ENCODE measurements at places on chromosomes 6 and 20. TPM values are rescaled to one million over a fixed set of nuclear protein-coding genes. Genes with fewer than 3 reads are reported as not detected.

The CTSZ gene
- total RNA-seq: 136 TPM

The CCM2L gene
- total RNA-seq: not detected

The OR2H2 gene
- not detected for total RNA-seq

The ARMH2 gene
- total RNA-seq: not detected

The EEF1E1 gene
- total RNA-seq: 46.0 TPM

The PPP1R14C gene
- total RNA-seq: 0.29 TPM

The PRPH2 gene
- total RNA-seq: 4.2 TPM

The EYS gene
- 0.50 TPM for total RNA-seq

The ZSCAN23 gene
- 11.1 TPM for total RNA-seq

All from smooth muscle cell of trachea (primary cell).